Calu3 (cell line): ENCODE measurements at places on chromosomes 13 and 19. TPM values are rescaled to one million over a fixed set of nuclear protein-coding genes. Genes with fewer than 3 reads are reported as not detected.

ZNF761 gene
- total RNA-seq = 10.6 and 11.4 TPM in 2 replicates

DNA sequence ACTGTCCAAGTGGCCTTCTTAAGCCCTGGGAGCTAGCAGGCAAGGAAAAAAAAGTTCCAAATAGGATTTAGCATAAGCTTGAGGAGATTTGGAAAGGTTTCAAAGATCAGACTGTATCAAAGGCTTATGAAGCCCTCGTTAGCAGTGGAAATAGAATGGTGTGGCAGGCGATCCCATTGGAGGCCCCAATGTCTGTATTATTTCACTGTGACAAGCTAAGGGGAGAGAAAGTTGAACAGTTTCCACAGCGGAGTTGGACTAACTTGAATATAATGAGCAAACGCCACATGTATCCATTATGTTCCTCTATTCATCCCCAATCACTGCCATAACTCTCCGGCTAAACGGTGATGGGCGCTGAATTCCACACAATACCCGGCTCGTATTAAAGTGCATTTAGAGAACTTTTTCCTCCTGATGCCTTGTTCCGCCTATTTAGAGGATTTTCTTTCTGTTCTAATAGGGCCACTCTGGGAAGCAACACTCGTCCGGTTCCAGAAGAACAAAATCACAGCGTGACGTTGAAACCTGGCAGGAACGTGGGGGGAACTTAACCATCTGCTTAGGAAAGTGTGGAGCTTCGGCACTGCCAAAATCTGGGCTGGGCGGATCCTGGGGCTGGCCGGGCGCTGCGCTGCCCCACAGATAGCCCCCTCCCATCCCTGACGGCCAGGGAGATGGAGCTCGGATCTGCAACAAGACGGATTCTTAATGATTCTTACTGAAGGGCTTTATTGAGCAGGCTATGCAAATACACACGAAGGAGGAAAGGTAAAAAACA, 1.0 kb upstream of the PCDH8 start:
- H3K27me3 ChIP-seq = peaks cover 64% of the 10 kb centered on the region
- H3K4me3 ChIP-seq = peak overlapping the region; percentile 78
- peaks cover 10% of the 10 kb centered on the region for H3K36me3 ChIP-seq
- DNase-seq = no peak
- peaks cover 21% of the 10 kb centered on the region for H3K4me1 ChIP-seq

DNA sequence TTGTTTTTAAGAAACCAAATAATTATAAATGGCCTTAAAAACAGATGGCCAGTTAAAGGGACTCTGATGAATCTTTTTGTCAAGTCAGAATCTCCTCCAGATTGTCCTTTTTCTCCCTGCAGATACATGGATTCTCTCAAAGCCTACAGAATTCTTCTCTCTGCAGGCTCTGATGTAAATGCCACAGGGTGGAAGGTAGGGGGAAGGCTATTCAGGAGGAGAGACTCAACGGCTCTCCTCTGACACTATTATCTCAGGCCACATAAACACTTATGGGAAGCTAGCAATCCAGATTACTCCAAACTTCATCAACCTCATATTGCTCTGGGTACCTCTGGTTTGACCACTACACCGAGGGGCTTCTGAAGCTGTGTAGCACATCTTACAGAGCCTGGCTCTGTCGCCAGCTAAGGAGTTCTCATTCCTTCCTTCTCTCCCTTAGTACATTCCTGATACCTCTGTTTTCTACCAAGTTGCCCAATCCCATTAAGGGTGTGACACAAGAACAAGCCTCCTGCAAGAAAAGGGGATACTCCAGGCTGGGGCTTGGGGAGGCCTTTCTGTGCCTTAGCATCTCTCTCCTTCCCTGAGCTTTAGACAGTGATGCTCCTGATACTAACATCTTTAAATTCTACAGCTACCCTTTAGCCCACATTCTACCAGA, 14.9 kb downstream of the LCP1 start:
- DNase-seq = no peak
- H3K4me3 ChIP-seq = no peak overlapping the region
- peaks cover 5% of the 10 kb centered on the region for H3K36me3 ChIP-seq
- H3K27ac ChIP-seq = no peak overlapping the region
- H3K4me1 ChIP-seq = peaks cover 17% of the 10 kb centered on the region
- H3K27me3 ChIP-seq = no peaks in the 10 kb centered on the region

- no peaks in the 10 kb centered on the region for H3K36me3 ChIP-seq
- H3K4me3 ChIP-seq = no peak overlapping the region
- H3K27me3 ChIP-seq = no peaks in the 10 kb centered on the region
- H3K27ac ChIP-seq = no peak overlapping the region
- no peak for DNase-seq
- no peaks in the 10 kb centered on the region for H3K4me1 ChIP-seq
These were observed 528.2 kb downstream of the LMO7 start for GRCh38 chr13:76164290-76164689.

DNA sequence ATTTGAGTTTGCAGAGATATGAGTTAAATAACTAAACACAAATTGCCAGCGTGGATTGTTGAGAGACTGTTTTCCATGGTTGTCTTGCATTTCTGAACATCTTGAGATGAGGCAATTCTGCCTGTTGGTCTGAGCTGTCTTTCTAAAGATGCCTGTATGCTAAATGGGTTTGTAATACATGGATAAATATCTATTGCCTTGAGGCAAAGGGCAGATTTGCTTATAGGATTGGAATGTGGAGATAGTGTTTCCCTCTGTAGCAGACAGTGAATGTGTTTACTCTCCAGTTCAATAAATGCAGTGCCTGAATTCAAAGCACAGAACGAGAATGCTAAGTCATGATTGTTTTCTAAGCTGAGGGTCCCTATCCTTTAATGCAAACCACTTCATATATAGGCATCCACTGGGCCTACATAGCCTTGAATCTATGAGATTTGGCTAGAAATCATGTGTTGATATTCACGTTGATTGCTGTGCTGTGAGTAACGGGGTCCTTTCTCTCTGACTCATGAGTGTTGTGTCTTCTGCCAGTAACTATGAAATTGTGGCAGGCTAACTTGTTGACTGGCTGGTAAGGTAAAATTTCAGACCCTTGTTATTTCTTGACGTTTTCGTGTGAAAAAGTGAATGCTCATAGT, 2554.8 kb downstream of the PCDH9 start:
- H3K27me3 ChIP-seq = no peaks in the 10 kb centered on the region
- H3K4me1 ChIP-seq = no peaks in the 10 kb centered on the region
- DNase-seq = no peak
- H3K36me3 ChIP-seq = no peaks in the 10 kb centered on the region
- H3K4me3 ChIP-seq = no peak overlapping the region

- no peak for DNase-seq
- no peak overlapping the region for H3K4me3 ChIP-seq
- no peak overlapping the region for H3K27ac ChIP-seq
- H3K36me3 ChIP-seq = no peaks in the 10 kb centered on the region
- H3K4me1 ChIP-seq = peaks cover 18% of the 10 kb centered on the region
These were observed 1.4 kb downstream of the PLIN4 start for GRCh38 chr19:4516939-4517300.

DNA sequence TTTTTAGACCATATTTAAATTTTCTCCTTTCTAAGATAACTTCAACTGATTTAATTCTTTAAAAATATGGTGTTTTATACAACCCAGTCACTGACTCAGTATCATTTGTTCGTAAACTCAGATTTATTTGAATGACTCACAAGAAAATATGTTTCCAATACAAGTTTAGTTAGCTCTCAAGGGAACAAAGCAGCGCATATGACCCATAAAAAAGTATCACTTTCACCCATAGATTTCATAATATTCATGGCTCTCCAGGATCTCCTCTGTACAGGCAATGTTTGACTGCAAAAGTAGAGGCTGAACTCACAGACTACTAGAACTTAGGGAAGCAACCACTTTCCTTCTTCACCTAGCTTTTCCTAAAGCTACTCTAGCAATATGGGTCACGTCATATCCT, 405.6 kb upstream of the PCDH9 start:
- no peak overlapping the region for H3K4me3 ChIP-seq
- no peaks in the 10 kb centered on the region for H3K36me3 ChIP-seq
- no peak for DNase-seq

GRCh38 chr13:45782327-45783045, 69.1 kb downstream of the SIAH3 start:
- H3K4me1 ChIP-seq = no peaks in the 10 kb centered on the region
- no peak overlapping the region for H3K27ac ChIP-seq
- H3K27me3 ChIP-seq = peaks cover 64% of the 10 kb centered on the region
- no peaks in the 10 kb centered on the region for H3K36me3 ChIP-seq
- no peak for DNase-seq

DNA sequence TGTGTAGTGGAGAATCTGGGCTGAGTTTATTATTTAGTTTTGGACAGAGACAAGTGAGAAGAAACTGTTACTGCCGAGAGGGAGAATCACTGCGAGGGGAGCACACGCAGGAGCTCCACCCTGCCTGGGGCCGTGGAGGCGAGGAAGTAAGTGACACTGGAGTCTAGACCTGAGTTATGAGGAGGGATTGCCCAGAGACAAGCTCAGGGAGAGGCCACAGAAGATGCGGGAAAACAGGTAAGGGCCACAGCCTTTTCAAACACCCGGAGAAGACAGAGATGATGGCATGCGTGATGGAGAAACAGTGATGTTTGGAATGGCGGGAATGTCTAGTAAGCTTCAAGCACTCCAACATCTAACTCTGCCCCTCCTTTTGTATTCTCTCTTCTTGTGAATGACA, 84.1 kb downstream of the TNFSF11 start:
- H3K27me3 ChIP-seq = peaks cover 84% of the 10 kb centered on the region
- no peak for DNase-seq
- H3K4me3 ChIP-seq = no peak overlapping the region
- H3K27ac ChIP-seq = no peak overlapping the region

DNA sequence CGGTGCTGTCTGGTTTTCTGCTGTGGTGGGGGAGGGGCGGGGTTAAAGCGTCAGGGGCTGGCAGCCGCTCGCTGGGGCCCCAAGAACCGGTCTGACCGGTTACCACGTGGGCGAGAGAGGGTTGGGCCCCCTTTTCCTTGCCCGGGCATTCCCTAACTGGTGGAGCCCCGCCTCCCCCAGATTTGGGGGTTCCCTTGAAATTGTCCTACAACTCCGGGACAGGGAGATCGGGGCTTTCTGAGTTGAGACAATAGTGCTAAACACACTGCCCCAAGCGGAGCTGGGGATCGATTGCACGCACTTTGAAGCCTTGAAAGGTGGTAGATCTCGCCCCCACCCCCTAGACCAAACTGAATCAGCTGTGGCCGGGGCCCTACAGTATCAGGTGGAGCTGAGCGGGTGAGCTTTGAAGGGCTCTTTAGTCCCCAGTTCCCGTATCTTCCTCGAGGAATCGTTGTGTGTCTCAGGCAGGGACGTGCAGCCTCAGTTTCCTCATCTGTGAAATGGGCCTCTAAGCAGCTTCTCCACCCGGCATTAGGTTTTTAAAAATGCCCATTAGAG, 4.8 kb downstream of the IER2 start:
- peaks cover 14% of the 10 kb centered on the region for H3K4me1 ChIP-seq
- H3K36me3 ChIP-seq = peaks cover 66% of the 10 kb centered on the region
- H3K27ac ChIP-seq = peak overlapping the region; percentile 97
- peaks cover 15% of the 10 kb centered on the region for H3K27me3 ChIP-seq
- H3K4me3 ChIP-seq = peak overlapping the region; percentile 94

DNA sequence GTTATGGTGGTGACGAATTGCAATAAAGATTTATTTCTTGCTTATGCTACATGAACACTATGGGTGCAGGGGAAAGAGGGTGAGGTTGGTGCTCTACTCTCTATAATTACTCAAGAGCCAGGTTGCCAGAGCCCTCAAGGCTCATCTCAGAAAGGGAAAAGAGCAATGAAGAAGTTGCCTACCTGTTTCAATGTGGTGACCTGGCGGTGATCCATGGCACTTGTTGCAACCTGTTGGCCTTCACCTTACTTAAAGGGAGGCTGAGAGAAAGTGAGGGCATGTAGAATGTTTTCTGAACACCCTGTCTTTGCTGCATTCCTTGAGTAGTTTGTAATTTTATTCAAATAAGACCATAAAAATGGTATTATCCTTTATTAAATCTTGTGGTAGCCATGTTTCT, 394.4 kb downstream of the GPC6 start:
- no peak overlapping the region for H3K27ac ChIP-seq
- H3K4me3 ChIP-seq = no peak overlapping the region
- no peaks in the 10 kb centered on the region for H3K27me3 ChIP-seq

DNA sequence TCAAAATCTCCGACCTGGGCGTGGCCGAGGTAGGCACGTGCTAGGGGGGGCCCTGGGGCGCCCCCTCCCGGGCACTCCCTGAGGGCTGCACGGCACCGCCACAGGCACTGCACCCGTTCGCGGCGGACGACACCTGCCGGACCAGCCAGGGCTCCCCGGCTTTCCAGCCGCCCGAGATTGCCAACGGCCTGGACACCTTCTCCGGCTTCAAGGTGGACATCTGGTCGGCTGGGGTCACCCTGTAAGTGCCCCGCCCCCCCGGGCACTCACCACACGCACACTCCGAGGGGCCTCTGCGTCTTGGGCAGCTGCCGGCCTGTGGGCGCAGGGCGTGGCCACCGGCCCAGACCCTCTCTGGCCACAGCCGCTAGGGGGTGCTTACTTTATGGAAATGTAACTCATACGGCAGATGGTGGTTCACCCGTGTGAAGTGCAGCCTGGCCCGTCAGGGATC, 14.9 kb downstream of the STK11 start:
- H3K36me3 ChIP-seq = no peaks in the 10 kb centered on the region
- no peak overlapping the region for H3K4me3 ChIP-seq
- no peak for DNase-seq
- H3K27ac ChIP-seq = no peak overlapping the region
- no peaks in the 10 kb centered on the region for H3K4me1 ChIP-seq
- no peaks in the 10 kb centered on the region for H3K27me3 ChIP-seq

DNA sequence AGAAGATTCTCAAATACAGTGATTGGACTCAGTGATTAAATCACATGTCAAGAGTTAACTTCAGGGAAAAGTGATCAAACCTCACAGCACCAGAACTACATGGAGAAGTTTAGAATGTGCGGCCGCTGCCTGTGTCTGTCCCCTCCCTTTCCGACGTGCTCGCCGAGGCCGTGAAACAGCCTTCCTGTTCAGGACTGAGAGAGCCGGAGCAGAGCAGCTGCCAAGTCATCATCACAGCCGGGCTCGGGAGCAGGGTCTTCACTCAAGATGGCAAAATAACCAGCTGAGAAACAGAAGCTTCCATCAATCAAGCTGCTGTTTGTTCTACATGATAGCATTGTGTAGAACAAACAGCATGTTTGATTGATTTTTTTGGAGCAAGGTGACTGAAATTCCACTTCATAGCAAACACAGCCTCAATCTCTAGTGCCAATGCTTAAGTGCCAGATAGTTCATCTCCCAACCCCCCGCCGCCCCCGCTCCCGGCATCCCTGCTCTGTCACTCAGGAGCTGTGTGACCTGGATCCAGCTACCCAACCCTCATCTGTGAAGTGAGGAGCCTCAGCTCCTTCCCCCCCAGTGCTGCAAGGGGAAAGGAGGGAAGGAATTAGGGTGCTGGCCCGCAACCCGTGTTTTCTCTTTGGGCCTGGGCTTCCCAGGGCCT, 70.6 kb downstream of the HSPH1 start:
- H3K4me3 ChIP-seq = no peak overlapping the region
- no peaks in the 10 kb centered on the region for H3K4me1 ChIP-seq
- H3K27ac ChIP-seq = no peak overlapping the region
- DNase-seq = no peak
- H3K36me3 ChIP-seq = no peaks in the 10 kb centered on the region

GRCh38 chr19:4256563-4256962, 9.7 kb downstream of the YJU2 start:
- peaks cover 26% of the 10 kb centered on the region for H3K36me3 ChIP-seq
- no peak for DNase-seq
- no peaks in the 10 kb centered on the region for H3K4me1 ChIP-seq
- no peak overlapping the region for H3K27ac ChIP-seq
- H3K27me3 ChIP-seq = no peaks in the 10 kb centered on the region
